SHP77 (cell line): ENCODE measurements at places on chromosomes 7 and 10.

DNA sequence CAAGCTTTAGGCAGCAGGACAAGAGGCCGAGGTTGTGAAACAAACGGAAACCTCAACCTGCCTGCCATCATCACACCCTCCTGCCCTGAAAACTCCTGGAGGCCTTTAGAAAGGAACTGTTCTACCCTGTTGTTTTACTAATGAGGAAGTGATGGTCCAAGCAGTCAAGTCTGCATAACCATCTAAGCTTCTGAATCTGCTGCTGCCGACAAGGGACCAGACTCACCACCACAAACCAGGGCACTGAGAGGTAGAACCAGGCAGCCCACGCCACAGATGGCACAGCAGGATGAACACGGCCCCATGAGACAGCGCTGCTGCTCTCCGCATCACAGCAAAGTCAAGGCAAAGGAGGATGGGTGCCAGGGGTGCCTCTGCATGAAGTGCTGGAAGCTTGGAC is 209.4 kb downstream of the CELF2 start:
- no peak for DNase-seq

DNA sequence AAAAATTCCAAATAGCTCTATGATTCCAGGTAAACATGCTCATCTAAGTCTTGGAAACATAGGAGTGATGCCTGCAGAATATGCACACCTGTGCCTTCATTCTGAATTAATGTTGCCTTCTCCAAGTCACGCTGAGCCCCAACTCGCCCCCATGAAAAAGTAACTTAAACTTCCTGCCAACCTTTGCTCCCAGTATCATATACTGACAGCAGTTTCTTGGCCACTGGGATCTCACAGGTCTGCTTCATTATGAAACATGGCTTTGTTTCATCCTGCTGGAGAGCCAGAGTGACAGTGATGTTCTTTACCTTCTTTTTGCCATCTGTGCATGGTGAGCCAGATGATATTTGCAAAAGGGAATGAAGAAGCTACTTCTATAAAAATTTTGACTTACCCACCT is 34.9 kb downstream of the ABLIM1 start:
- DNase-seq = no peak

DNA sequence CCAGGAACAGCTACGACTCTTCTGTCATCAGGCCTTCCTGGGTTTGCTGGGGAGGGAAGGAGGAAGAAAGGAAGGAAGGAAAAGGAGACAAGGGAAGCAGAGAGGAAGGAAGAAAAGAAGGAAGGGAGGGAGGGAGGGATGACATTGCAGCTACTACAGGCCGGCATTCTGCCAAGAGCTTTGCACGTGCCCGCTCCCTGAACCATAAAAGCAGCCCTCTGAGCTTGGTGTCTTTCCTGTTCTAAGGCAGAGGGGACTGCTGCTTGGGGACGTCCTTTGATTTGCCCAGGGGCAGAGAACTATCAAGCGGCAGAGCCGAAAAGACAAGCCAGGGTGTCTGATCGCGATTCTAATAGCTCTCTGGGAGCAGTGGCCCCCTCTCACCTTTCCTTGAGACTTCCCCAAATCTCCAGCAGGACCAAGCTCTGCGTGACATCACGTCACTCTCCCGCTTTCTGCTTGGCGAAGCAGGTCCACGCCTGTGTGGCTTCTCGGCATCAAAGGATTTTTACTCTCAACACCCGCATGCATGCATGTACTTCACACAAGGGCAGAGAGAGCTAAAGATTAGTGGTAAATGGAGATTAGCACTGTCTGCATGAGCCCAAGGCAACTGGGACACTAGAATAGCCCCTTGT is 167.8 kb upstream of the AUTS2 start:
- DNase-seq = peak; percentile 25

DNA sequence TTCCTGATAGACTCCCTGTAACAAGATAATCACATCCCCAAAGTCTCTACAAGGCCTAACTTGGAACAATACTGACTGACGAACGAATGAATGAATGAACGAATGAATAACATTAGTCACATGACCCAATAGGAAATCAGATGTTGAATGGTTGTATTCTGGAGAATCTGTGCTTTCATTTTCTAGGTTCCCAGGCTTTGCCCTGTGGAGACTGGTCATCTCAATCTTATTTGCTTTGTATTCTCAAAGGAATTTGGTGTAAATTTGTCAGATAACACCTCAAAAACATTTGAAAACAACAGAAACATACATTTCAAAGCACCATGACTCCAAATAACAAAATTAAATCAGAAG is 69.6 kb upstream of the COL1A2 start:
- no peak for DNase-seq

GRCh38 chr10:117804470-117805011 is 242.2 kb downstream of the RAB11FIP2 start:
- DNase-seq = no peak

DNA sequence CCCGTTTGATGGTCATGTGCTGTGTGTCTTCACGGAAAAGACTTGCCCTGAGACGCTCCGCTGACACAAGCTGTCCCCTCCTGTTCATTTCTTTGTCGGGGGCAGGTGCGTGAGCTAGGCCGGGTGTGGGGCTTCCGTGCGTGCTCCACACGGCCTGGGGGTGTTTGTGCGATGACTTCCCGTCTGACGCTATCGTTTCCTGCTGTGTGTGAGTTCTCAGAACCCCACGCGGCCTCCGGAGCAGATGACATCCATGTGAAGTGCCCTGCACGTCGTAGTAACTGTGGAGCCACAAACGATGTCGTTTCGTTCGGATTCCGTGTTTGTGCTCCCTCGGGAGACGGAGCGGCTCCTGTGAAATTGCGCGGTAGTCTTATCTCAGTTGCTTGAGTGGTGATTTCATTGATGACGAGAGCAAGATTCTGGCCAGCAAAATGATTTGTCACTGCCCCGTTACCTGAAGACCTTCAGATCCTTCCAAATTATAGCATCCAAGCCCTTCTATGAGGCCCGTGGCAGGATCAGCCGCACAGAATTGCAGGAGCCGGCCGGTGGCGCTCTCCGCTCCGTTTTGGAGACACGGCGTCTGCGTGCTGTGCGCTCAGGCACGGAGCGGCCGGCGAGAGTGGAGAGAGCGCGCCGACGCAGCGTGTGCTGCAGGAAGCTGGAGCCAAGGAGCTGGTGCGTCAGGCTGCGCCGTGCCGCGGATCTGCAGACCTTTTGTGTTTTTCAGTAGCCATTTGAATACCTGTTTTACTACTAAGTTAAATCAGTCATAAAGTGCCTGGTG is 94.9 kb downstream of the NKX6-2 start:
- DNase-seq = no peak

DNA sequence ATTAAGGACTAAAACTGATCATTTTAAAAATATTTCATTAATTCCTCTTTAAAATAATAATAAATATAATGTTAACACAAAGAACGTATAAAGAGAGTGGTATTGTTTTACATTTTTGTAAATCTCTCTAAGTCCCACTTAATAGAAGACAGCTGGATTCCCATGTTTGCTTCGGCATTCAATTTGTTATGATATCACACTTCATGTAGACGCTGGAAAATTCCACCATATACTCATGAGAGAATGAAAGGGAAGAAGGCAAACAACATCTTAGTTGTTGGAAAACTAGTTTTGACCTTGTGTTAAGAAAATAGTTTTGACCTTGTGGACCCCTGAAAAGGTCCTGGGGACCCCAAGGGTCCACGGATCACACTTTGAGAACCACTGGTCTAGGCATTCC is 85.3 kb upstream of the MGMT start:
- no peak for DNase-seq

- DNase-seq = no peak
Observed at GRCh38 chr7:94700926-94701554, 45.1 kb upstream of the SGCE start.

DNA sequence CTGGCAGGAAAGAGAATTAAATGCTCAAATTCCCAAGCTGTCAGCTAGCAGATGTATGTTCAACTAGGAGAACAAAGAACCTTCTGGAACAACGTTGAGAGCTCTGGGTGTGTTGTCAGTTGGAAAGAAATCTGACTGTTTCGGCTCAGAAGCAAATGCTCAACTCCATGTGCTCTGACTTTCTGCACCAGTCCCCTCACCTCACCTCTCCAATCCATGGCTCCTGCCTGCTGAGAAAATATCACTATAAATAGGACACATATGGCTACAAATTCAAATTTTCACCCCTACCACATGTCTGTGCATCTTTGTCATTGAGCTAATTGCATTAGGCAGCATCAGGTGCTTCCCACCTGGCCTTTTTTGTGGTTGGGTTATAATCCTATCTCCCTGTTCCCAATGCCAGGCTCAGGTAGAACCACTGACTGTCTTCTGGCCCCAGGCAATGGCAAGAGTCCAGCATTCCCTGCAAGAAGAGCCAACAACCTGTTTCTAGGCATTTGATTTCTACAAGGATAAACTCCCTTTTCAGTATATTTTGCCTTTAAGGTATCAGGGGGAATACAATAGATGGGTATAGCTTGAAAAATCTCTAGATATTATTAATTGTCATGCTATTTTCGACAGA is 142.6 kb upstream of the LSM8 start:
- no peak for DNase-seq

GRCh38 chr10:8637640-8638039 is 583.2 kb downstream of the GATA3 start:
- DNase-seq = no peak

- DNase-seq = no peak
Observed at GRCh38 chr7:48742079-48742798, 182.1 kb upstream of the CDC14C start.

DNA sequence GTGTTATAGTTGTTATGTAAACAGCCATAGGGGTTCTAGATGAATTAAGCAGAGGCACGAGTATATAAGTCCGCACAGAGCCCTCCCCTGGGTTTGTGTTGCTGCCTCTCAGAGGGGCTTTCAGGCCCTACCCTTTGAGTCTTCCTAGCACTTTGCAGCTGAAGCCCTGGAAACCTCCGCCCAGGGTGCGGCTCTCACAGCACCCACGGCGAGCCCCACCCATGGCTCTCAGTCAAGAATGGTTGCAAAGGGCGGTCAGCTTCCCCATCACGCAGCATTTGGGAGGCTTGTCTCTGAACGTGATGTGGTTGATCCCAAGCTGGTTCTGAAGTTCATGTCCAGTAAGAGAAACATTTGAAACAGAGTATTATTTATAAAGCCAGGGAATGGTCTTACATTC is 18.8 kb upstream of the INSIG1 start:
- no peak for DNase-seq

- DNase-seq = no peak
Observed at GRCh38 chr10:11541296-11541695, 70.2 kb downstream of the USP6NL start.

GRCh38 chr10:75825661-75826060 is 394.2 kb downstream of the LRMDA start:
- DNase-seq = no peak

GRCh38 chr10:43203448-43204041 is 63.3 kb downstream of the RASGEF1A start:
- peak; percentile 8 for DNase-seq

DNA sequence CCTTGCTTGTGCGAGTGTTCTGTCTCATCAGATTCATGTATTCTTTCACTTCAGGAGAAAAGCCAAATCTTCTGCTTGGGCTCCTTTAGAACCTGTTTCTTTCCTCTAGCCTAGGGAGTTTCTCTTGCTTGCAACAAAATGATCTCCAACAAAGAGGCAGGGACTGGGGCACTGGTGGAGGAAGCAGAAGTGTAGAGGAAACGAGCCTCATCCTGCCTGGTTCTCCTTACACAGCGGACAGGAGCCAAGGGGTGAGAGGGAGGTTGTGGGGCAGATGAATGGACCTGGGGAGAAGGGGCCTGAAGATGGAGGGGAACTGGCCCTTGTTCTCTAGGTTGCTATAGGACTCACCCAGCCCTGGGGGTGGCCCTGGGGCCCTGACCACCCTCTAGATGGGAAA is 141.1 kb downstream of the PKD1L1 start:
- DNase-seq = no peak

- DNase-seq = no peak
Observed at GRCh38 chr10:3692387-3692999, 92.5 kb downstream of the KLF6 start.

GRCh38 chr7:26662646-26663045 is 201.7 kb downstream of the SKAP2 start:
- DNase-seq = no peak
